Ovary (tissue), 10 donors: ENCODE measurements at places on chromosomes 1 and 21.

DNA sequence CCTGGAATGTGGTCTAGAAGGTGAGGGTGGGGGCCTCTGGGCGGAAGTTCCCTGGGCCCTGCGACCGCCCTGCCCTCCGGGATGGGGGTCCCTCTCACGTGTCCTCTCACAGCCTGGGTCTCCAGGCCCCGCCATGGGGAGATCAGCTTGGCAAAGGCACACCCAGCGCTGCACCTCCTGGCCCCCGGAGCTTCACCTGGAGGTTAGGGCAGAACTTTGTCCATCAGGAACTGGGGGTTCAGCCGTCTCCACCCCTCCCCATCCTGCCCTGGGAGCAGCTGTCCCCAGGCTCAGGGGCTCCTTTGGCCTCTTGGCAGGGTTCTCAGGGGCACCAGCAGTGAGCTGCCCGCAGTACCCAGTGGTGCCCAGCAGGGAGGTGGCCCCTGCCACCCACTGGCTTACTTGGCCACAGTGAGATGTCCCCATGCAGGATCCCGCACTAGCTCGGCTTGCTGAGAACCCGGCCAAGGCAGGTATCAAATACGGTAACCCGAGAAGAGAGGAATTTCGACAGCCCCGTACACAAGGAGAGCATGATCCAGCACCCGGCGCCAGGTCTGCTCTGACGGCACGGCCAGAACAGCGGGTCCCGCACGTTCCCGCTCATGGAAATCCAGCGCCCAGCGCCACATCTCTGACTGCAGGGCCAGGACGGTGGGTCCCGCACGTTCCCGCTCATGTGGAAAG, 36.7 kb downstream of the RRP1 start:
- DNase-seq: no peak

GRCh38 chr1:41072051-41072450, 50.5 kb upstream of the SLFNL1 start:
- DNase-seq: no peak

GRCh38 chr1:216627252-216627651, 96.0 kb downstream of the ESRRG start:
- DNase-seq: no peak

DNA sequence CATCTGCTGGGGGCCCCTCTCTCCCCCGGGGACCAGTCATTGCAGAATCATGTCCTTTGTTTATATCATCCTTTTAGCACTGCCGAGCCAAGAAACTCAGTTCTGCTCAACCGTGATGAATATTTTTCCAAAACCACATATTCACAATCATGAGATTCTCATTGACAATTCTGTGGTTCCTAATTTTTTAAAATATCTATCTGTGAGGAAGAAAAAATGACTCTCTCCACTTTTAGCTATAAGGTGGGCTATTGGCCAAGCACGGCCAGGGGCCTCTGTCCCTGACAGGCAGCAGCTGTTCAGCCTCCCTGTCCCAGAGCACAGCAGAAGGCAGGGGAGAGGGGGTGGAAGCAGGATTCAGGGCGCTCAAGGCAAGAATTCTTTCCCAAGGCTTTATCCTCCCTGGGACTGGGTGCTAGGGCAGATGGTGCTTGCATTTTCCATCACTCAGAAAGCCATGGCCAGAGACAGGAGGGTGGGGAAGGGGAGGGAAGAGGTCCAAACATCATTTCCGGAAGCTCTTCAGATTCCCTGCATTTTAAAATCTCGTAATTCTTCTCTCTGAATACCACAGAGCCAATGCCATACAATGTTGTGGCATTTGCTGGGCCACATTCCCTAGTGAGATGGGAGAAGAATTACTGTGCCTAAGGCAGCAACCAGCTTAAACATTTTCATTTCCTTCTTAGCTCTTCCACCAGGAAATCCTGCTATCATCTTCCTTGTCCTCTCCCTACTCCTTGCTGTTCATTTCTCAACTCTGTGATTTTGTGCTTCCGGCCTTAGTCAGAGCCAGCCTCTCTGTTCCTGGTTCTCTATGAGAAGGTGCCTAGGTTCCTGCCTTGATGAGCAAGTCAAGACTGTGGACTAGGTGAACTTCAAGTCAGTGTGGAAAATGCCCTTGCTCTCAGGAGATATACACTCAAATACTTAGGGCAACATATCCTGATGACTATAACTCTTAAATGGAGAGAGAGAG, 60.3 kb downstream of the KCNJ6 start:
- no peak for DNase-seq

DNA sequence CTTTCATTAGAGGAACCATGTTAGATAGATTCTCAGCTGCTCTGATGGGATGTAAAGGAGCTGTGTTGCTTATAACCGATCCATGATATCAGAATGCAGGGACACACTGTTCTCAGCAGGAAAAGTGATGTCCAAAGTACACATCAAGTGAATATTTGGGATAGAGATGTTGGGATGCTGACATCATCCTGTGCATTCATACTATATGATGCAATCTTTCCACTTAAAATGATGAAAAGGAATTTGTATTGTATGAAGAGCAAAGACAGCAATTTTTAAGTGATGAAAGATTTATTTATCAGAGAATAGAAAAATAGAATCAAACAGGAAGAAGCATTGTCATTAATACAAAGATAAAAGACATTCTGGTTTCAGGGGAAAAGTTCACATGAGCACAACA, 110.1 kb downstream of the ERG start:
- no peak for DNase-seq

DNA sequence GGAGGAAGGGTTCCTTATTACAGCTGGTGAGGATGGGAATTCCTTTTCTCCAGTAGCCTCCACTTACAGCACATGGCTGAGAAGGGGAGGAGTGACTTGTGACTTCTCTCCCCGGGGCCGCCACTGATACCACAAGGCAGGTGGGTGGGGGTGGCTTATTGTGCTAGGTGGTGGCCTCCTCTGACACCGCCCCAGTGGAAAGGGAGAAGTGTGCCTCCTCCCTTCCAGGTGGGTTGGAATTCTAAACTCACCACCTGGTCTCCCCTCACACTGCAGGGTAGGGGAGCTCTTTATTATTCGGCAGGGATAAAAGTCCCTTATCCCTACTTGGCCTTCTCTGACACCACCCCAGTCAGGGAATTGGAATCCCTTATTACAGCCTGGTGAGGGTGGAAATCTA, 89.5 kb downstream of the CCDC30 start:
- no peak for DNase-seq

DNA sequence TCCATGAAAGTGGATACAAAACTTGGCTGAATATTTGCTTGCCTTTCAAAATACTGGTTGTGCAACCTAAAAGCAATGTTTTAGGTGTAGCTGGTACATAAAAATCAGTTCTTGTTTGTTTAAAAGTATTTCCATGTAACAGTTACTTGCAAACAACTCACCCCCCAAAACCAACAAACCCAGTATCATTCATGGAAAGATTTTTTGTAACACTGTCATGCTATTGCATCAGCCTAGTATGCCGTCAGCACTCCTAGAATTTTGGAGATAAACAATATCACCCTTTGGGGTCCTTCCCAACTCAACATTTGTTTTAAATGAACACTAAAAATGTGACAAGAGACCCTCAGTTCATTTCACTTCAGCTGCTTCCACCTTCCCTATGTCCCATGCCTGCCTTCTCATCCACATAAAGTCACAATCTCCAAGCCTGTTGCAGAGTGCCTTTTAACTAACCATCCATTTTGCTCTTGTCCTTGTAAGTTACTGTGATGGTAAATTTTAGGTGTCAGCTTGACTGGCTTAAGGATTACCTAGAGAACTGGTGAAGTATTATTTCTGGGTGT, 425.3 kb downstream of the DUSP10 start:
- no peak for DNase-seq

- no peak for DNase-seq
These were observed 28.0 kb upstream of the PLCH2 start for GRCh38 chr1:2448098-2448445.

- peak; percentile 17 for DNase-seq
These were observed 39.0 kb upstream of the DIPK1A start for GRCh38 chr1:93000291-93000690.

GRCh38 chr21:22842875-22843274, 1844.7 kb downstream of the NCAM2 start:
- no peak for DNase-seq

GRCh38 chr1:29948581-29948980, 712.3 kb downstream of the PTPRU start:
- no peak for DNase-seq
